Ovary (tissue), 10 donors: ENCODE measurements at places on chromosomes 7 and 10. TPM values are rescaled to one million over a fixed set of nuclear protein-coding genes. Genes with fewer than 3 reads are reported as not detected.

RGR gene
- not detected for polyA plus RNA-seq

KLF14 gene
- polyA plus RNA-seq = not detected

INTS1 gene
- 48.7 TPM for polyA plus RNA-seq

CUZD1 gene
- polyA plus RNA-seq = 0.36 TPM

CALHM3 gene
- not detected for polyA plus RNA-seq

GPR26 gene
- not detected for polyA plus RNA-seq

NKX1-2 gene
- not detected for polyA plus RNA-seq

FZD8 gene
- 1.4 TPM for polyA plus RNA-seq

CTAGE4 gene
- 1.2 TPM for polyA plus RNA-seq

HMX3 gene
- polyA plus RNA-seq = not detected

MYH16 gene
- polyA plus RNA-seq = not detected

TAS2R5 gene
- 1.9 TPM for polyA plus RNA-seq

PPP1R3A gene
- polyA plus RNA-seq = not detected

SUPV3L1 gene
- 23.6 TPM for polyA plus RNA-seq

INSYN2A gene
- 0.27 TPM for polyA plus RNA-seq

FAM25C gene
- polyA plus RNA-seq = not detected

PPP2R2D gene
- polyA plus RNA-seq = 30.3 TPM

ELFN1 gene
- 0.46 TPM for polyA plus RNA-seq

RAB19 gene
- not detected for polyA plus RNA-seq

TAS2R41 gene
- not detected for polyA plus RNA-seq

HOXA4 gene
- polyA plus RNA-seq = 12.9 TPM

FFAR4 gene
- not detected for polyA plus RNA-seq

NME8 gene
- polyA plus RNA-seq = not detected

PRR15 gene
- 18.5 TPM for polyA plus RNA-seq

CUBN gene
- 3.5 TPM for polyA plus RNA-seq

LRRC18 gene
- 0.22 TPM for polyA plus RNA-seq

PDZD7 gene
- polyA plus RNA-seq = 0.44 TPM

SFTPD gene
- polyA plus RNA-seq = 0.16 TPM

FAM237B gene
- polyA plus RNA-seq = not detected

SPDYE8 gene
- polyA plus RNA-seq = 0.10 TPM

CYP2C19 gene
- polyA plus RNA-seq = not detected

LIPF gene
- polyA plus RNA-seq = 0.75 TPM

UBN2 gene
- polyA plus RNA-seq = 3.3 TPM

SCART1 gene
- 0.72 TPM for polyA plus RNA-seq

PON1 gene
- polyA plus RNA-seq = 0.30 TPM

SLC29A4 gene
- polyA plus RNA-seq = 2.1 TPM

SEM1 gene
- polyA plus RNA-seq = 73.4 TPM

ARID5B gene
- 18.3 TPM for polyA plus RNA-seq

ARMC3 gene
- polyA plus RNA-seq = not detected

C10orf105 gene
- 0.20 TPM for polyA plus RNA-seq

TAF5 gene
- 3.9 TPM for polyA plus RNA-seq

SERPINE1 gene
- polyA plus RNA-seq = 13.1 TPM

SRRM3 gene
- 3.0 TPM for polyA plus RNA-seq

SPDYE9 gene
- polyA plus RNA-seq = 0.11 TPM

RPEL1 gene
- not detected for polyA plus RNA-seq

PWWP2B gene
- 8.5 TPM for polyA plus RNA-seq

MUC3A gene
- 0.16 TPM for polyA plus RNA-seq
